ENCODE measurements at places on chromosomes 4 and X.

DNA sequence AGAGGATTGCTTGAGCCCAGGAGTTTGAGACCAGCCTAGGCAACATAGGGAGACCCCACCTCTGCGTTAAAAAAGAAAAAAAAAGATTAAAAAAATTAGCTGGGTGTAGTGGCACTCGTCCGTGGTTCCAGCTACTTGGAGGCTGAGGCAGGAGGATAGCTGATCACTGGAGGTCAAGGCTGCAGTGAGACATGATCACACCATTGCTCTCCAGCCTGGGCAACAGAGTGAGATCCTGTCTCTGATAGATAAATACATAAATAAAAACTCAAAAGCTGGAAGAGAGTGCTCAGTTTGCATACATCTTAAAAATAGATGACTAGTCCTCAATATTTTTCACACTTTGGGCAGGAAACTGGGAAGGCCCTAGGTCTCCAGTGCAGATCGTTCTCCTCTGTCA, 54.1 kb downstream of the TMEM131L start:
- no peak for DNase-seq

DNA sequence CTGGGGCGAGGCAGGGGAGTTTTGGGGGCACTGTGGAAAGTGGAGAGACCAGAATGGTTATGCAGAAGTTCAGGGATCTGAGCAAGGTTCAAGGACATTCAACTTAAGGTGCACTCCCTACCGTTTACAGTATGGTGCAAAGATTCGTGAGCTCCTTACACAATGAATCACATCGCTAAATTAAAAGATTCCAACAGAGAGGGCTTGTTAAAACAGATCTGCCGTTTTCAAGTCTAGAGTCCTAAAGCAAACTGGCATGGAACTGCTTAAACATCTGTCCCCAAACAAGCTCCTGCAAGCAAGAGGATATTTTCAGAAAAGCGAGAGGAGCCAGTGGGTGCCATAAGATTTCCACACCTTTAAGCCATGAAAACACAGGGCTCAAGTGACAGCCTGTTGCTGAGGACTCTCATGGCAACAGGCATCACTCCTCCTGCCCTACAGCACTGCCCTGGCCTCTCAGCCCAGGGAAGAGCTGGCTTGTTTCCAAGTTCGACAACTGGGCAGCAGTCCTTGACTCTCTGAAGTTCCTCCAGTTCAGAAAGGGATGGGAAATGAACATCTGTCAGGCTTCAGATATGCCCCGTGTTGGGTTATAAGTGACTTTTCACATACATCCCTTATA, 10.0 kb downstream of the FAM184B start:
- no peak for DNase-seq

DNA sequence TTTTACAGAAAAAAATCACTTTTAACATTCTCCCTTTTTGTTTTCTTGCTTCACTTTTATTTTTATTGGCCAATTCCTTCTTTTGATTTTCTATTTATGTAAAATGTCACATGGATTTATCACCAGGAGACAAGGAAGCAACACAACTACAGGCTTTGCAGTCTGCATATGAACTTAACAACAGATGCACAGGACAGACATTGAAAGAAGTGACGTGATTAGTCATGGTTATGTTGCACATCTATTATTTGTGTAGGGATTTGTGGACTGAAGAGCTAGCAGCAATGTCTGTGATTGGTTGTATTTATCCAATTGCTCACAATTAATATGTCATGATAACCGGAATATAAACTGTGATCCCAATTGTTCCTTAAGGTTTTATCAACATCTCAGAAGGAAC, 147.8 kb upstream of the KLF3 start:
- no peak for DNase-seq

- DNase-seq = no peak
These were observed 22.5 kb downstream of the C4orf46 start for GRCh38 chr4:158649111-158649680.

DNA sequence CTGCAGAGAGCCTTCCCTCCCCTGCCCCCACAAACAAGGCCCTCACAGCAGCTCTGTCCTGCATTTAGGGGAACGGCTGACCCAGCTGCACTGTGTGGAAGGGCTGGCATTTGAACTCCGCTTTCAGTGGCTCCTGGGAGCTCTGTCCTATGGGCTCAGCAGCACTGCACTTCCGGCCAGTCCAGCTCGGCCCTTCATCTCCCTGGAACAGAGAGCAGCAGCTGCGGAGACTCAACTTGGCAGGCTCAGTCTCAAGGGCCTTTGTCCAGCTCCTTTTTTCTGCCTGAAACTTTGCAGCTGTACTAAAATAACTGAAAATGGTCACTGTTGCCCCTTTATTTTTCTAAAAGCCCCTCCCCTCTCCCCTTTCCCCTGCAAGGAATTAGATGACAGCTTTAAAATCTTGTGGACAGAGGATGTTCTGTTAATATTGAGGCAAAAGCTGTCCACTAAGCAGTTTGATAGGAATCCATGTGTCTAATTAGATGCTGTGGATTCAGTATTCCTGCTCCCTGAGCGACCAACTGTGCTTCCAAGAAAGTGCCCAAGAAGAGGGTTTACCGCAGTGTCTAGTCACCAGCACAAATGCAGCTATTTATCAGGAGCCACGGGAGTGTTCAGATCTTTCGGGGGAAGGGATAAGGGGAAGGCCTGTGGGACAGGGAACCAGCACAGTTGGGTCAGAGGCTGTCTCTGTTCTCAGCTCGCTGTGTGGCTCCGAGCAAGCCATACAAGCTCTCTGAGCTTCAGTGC, 133.1 kb downstream of the AFAP1 start:
- DNase-seq = no peak

DNA sequence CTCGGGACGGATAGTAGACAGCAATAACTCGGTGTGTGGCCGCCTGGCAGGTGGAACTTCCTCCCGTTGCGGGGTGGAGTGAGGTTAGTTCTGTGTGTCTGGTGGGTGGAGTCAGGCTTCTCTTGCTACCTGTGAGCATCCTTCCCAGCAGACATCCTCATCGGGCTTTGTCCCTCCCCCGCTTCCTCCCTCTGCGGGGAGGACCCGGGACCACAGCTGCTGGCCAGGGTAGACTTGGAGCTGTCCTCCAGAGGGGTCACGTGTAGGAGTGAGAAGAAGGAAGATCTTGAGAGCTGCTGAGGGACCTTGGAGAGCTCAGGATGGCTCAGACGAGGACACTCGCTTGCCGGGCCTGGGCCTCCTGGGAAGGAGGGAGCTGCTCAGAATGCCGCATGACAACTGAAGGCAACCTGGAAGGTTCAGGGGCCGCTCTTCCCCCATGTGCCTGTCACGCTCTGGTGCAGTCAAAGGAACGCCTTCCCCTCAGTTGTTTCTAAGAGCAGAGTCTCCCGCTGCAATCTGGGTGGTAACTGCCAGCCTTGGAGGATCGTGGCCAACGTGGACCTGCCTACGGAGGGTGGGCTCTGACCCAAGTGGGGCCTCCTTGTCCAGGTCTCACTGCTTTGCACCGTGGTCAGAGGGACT, 5.7 kb upstream of the MSANTD1 start:
- DNase-seq = no peak

DNA sequence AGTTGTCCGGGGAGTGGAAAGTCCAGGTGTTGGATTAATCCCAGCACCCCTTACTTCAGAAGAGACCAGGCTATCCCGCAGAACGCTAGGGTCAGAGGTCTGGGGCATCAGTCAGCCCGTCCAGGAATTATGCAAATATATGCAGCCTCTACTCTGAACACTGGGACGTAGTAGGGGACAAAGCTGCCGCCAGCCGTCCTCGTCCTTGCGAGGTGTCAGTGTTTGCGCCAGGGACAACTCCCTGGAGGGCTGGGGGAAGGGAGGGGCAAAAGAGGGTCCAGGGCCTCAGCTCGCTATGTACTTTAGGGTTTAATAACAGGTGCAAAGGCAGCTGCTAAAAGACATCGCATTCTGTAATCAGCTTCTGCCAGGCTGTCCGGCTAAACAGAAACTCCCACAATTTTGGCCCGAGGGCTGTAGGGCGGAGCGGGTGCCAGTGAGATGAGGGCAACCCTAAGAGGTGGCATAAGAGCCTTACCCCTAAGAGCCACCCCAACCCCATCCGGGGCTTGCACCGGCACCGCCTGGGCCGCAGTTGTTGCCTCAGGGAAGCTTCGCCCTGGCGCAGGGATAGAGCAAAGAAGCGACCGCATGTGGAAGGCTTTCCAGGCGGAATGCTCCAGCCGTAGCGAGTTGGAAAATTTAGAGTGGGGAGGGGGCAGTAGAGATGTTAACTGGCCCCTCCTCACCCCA, 8.4 kb downstream of the HAND2 start:
- no peak for DNase-seq

DNA sequence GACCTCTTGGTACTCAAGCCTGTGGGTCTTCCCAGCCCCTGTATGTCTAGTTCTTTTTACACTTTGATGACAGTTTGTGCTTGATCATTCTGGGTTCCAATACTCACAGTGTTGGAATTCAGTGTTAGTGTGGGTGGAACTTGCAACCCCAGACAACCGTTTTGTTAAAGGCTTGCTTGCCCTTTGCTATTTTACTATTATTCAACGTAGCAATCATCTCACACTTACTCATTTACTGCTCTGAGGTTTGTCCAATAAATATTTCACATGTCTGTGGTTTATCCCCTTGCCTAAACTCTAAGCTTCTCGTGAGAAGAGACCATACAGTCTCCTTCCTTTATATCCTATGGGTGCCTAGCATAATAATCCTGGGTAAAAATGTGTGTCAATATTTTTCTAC, 15.3 kb downstream of the CCNG2 start:
- DNase-seq = no peak

GRCh38 chr4:102687373-102687981, 73.3 kb downstream of the MANBA start:
- DNase-seq = no peak

- no peak for DNase-seq
These were observed 10.3 kb downstream of the FGF2 start for GRCh38 chr4:122836941-122837340.

DNA sequence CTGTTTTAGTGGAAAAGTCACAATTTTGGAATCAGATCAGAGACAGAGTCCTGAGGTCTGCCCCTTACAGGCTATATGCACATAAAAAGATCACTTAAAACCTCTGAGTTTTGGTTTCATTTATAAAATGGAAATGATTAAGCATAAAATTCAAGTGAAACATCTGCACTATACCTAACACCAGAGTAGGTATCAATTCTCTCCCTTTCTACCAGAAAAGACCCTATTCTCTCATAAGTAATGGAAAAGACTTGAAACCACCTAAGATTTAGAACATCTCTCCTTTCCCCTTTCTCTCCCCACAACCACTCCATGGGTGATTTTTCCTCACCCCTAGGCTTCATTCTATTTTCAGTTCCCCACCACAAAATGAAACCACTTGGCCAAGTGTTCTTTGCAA, 907 bp downstream of the LHFPL1 start:
- no peak for DNase-seq

DNA sequence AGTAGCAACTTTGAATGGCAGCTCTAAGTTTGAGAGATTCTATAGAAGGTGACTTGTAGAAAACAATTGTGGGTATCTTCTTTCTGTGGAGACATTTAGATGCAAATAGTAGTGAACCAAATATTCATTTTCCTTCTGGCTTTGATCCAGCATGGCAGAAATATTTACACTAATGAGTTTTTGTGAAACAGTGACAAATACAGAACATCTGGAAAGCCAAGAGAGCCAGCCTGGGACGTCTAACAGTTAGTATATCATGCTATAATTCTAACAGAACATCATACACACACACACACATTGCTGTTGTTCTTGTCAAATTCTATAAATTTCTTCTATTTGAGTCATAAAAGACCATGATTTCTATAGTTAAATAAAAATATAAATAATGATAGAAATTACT, 1777.9 kb downstream of the ARAP2 start:
- DNase-seq = no peak

DNA sequence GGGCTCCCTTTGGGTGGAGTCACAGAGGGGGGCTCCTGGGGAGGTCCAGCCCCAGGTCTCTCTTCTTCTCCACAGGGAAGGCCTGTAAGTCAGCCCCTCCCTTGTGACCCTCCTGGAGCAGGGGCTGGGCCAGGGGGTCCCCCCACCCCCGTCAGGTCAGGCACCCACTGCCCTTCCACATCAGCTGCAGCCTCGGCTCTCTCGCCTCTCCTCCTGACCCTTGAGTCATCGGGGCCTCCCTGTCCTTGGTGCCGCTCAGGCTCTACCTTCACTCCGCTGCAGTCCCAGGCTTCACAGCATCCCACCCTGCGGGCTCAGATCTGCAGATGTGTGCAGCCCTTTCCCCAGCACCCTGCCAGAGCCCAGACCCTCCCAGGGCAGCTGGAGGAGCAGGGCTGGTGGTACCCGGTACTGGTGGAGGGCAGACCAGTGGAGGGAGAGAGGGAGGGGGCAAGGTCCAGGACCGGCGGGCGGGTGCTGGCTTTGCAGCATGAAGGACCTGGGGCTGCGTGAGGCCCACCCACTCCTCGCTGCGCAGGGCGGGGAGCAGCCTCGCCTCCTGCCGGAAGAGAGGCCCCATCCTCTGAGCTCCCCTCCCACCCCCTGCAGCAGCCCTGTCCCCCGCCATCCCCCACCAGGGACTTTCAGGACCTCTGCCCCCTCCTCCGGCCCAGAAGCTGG, 117.1 kb downstream of the FAM53A start:
- no peak for DNase-seq

DNA sequence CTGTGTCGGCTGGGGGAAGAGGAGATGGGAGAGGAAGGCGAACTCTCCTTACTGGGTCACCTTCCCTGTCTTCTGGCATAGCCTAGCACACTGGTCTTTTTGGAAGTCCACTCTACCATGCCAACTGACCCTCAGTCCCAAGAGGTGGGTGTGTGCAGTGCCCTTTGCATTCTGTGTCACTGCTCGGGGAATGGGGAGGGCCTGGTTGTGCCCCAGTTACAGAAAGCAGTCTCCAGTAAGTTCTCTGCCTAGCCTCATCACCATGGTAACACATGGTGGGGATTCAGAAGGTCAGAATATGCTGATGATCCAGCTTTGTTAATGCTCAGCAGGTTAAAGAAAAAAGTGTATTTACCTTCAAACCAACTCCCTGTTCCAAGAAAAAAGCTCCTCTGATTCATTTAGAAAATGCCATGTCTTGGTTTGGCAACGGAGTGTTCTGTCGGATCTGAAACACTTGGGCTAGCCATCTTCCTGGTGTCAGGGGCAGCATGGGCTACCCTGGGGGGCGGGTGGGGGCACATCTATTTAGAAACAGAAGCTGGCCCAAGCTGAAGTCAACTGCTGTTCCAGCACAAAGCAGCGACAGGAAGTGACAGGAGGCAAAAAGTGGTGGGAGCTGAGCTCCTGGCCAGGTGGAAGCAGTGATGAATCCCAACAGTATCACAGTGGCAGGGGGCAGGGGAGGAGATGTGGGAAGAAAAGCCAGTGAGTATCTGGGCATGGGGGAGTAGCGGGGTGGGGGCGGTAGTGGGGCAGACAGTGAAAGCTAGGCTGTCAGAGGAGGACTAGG, 37.0 kb downstream of the NSG1 start:
- DNase-seq = no peak

DNA sequence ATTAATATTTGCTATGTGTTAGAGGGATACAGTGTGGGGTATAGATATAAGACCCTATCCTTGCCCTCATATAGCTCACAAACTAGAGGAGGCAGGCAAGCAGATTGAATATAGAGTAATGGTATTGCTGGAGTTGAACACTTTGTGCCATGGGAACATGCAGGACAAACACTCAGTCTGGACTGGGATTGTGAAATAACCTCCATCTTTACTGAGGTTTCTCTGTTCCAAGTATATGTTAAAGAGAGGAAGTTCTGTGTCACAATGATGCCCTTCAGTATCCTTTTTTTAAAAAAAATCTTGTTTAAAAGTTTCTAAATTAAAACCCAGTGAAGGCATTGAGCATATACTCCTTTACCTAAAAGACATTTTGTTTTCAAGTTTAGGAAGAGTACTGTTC, 8.7 kb downstream of the FABP2 start:
- no peak for DNase-seq
